ENCODE measurements at places on chromosomes 5 and 9. TPM values are rescaled to one million over a fixed set of nuclear protein-coding genes. Genes with fewer than 3 reads are reported as not detected.

The PCDHB3 gene
- total RNA-seq = 1.2 TPM

The IFNB1 gene
- not detected for total RNA-seq

The NTNG2 gene
- under 0.01 TPM for total RNA-seq

The TIMD4 gene
- total RNA-seq = not detected

Measured in bladder microvascular endothelial cell (primary cell).